Activated CD4-positive, alpha-beta T cell treated with anti-CD3 and anti-CD28 coated beads, Interleukin-2, amount 50 U/mL, for 24 hours (primary cell): ENCODE measurements at places on chromosomes 7 and 10.

DNA sequence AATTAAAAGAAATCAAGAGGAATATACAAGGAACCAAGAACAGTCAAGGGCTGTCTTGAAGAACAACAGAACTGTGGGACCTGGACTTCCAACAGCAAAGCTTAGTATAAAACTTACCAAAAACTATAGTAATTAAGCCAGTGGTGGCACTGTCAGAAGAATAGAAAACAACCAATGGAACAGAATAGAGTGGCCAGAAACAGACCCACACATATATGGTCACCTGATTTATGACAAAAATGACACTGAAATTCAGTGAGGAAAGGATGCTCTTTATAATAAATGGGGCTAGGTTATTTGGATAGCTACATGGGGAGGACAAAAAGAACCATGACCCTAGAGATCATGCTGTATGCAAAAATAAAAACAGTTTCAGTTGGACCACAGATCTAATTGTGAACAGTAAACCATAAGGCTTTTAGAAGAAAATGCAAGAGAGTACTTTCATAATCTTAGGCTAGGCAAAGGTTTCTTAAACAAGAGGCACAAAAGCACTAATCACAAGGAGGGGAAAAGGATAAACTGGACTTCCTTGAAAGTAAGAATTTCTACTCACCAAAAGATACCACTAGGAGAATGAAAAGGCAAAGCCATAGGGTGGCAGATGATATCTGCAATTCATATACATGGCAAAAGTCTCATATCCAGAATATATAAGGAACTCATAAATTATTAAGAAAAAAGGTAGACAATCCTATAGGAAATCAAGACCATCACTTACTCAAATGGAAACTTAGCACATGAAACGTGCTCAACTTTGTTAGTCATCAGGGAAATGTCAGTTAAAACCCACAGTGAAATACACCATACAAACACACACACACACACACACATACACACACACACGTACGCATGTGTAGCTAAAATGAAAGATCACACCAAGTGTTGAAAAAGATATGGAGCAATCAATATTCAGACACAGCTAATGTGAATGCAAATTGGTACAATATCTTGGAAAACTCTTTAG is 20.8 kb downstream of the HYCC1 start:
- DNase-seq, result no peak

- DNase-seq, result no peak
Observed at GRCh38 chr10:59082249-59082648, 94.2 kb upstream of the PHYHIPL start.

DNA sequence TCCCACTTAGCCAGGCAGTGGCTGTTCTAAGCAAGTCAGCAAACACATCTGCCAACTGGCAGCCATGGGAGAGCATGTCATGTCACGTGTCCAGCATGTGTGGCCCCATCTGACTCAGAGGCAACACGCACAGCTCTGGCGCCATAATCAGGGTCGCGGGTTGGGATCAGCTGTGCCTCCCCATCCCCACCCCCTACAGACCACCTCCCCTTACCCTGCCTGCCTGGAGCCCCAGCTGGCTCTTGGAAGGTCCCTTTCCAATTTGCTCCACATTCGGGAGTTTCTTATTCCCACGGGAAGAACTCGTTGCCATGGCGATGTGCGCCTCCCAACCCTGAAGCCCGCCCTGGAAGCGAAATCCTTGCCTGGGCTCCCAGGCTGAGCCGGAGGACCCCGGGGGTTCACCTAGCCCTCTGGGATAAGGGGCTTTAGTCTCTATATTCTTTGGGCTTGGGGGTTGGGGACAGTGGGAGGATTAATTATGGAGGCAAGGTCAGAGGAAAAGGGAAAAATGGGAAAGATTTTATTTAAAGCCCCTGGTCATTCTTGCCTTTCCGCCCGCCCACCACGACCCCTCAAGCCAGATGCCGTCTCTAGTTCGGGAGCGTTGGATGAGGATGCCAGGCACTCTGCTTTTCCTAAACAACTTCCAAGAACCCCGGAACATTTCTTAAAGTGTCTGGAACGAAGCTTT is 283.7 kb downstream of the ZEB1 start:
- DNase-seq, result no peak

GRCh38 chr7:24851786-24852185 is 94.5 kb upstream of the GSDME start:
- DNase-seq, result peak; percentile 17

- DNase-seq, result no peak
Observed at GRCh38 chr10:14379556-14380280, 49.0 kb upstream of the FRMD4A start.

DNA sequence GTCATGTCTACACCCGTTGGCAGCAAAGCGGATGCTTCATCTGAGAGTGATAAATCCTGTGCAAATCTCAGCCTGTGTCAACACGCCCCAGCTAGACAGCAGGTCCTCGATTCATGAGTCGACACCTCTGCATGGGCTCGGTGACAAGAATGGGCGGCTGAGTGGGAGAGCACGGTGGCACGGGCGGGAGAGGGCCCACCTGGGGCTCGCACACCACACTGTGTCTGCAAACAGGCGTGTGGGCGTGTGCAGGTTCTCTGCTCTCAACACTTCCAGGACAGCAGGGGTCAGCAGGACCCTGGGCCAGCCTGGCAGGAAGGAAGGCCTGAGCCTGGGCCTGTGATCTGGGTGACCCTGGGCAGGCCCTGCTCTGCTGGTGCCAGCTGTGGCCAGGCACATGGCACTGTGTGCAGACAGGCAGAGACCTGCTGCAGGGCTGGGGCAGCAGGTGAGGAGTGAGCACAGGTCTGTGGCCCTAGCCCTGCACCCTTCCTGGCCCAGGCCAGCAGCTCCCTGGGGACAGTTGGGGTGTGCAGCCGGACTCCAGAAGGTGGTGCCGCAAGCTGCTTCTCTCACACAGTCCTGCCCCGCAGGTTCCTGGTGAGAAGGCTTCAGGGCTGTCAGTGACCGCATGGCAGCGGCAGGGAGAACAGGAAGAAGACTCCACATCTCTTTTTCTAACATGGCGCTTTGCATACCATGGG is 216.4 kb downstream of the ELFN1 start:
- no peak for DNase-seq

- DNase-seq, result no peak
Observed at GRCh38 chr7:143974459-143974858, 19.8 kb downstream of the OR2F1 start.

DNA sequence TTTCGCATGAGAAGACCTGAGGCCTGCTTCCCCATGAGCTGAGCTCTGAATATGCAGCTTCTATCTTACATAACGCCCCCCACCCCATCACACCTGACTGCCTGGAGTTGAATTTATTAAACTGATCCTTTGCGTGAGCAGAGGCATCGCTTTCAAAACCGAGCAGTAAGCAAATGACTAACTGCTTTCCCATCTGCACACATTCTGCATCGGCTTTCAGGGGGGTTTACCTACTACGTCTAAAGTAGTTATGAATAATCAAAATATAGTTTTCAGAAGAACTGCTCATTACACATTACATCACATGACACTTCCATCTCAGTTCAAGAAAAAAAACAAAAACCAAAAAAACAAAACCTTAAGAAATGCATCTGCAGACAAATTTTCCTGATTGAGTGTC is 54.7 kb upstream of the EGR2 start:
- no peak for DNase-seq

DNA sequence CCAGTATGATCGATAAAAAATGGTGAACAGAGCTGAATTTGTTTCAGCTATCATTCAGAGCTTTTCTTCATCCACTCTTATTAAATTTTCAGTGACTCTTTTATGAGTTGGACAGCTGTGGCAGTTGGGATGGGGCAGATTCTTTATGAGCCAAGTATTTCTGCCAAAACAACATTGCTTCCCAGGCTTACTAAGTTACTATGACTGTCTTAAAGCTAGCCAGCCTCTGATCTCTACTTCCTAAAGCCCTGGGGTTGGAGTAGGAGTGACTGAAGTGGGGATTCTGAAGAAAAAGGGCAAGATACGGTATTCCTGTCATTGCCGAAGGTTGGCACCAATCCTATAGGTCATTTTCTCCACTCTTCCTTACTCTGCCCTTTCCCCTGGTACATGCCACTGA is 12.7 kb downstream of the RPP30 start:
- DNase-seq, result no peak

- DNase-seq, result no peak
Observed at GRCh38 chr7:94422136-94422535, 27.4 kb downstream of the COL1A2 start.

DNA sequence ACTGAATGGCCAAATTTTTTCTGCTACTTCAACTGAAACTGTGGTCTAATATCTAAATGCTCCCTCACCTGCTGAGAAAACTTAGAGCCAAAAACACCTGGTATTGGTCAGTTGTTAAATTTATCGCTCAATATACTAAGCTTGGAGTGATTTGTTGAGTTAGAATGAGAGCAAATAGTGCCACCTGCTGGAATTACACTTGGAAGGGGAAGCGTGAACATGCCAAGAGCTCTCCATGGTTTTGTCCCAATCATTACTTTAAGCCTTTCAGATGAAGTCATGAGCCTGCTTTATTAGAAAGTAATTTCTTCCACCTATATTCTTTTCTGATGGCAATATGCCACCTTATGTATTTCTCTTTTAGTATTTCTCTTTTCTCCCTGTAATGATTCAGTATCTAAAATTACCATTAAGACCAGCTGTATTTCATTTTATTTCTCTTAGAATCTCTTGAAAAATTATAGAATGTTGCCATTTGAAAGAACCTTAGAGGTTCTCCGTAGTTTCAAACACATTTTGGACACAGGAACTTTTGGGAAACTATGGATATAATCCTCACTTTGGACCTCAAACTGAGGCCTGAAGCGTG is 447.8 kb upstream of the C7orf33 start:
- no peak for DNase-seq

DNA sequence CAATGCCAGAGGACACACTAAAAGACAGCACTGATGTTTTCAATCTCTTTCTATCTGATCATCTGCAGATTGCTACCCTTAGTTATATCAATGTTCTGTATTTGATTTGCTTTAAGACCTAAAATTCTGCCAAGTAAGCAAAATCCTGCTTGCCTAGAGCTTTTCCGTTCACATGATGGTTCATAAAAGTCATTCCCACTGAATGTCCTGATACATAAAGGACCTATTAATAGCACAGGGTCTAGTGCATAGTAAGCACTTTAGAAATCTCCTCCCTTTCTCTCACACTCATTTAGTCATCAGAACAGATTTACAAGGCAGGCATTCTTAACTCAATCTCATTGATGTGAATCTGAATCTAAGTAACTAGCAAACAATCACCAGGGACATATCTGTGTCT is 68.8 kb downstream of the PCGF5 start:
- no peak for DNase-seq

DNA sequence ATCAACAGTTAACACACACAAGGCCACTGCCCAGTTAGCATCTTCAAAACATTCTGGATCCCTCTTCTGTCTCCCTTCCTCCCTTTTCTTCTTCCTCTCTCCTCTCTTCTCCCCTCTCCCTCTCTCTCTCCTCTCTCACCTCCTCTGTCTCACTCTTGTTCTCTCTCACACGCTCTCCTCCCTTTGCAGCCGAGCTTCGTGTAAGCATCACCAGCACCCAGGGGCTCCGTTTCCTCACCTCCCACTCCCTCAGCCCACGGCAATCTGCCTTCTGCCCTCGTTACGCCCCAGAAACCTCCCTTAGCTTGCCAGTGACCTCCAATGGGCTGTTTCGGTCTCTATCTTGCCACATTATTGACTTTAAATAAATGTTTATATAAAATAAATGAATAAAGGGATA is 147.4 kb downstream of the TEX36 start:
- DNase-seq, result no peak

DNA sequence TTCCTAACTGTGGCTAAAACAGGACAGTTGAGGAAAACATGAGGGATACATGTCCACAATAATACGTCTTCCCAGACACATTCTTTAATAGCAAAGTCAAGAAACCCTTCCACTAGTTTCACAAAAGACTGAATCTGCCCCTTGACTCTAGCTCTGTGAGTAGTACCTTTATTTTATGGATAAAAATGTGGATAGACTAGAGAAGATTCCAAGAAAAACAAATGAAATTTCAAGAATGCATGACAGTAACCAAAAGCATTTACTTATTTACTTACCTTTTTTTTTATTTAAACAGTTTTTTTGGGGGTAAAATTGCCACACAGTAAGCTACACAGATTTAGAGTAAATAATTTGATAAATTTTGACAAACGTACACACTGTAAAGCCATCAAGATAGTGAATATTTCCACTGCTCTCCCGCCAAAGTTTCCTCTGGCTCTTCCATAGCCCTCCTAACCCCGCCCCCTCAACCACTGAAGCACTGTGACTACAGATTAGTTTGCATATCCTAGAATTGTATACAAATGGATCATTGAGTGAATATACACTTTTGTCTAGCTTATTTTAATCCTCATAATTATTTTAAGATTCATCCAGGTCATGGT is 420.4 kb upstream of the ZMIZ1 start:
- DNase-seq, result no peak

DNA sequence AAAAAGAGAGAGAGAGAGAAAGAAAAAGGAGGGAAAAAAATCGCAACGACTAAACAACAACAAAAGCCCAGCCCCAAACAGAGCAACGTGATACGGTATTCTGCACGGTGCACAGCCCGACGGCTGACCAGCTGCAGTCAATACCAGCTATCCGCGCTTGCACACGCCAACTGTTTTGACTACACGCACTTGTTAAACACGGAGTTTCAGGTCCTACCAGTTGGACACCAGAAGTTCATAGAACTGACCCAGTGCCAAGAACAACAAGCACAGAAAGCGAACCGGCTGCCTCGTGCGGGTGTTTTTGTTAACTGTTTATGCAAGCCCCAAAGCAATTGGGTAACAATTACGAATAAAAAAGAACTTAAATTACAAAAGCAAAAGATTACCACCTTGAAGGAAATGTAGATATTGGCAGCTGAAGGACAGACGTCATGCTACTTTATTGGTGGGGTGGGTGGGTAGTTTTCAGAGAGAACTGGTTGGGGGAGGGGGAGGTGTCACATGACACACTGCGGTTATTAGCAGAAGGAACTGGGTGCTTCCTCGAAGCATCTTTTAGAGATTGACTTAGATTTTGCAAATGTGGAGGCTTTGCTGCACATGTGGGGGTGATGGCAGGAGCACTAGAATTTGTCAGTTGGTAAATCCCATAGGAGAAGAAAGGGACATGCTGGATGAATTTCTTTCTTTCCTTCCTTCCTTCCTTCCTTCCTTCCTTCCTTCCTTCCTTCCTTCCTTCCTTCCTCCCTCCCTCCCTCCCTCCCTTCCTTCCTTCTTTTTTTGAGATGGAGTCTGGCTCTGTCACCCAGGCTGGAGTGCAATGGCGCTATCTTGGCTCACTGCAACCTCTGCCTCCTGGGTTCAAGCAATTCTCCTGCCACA is 110.6 kb upstream of the EFCAB10 start:
- peak; percentile 51 for DNase-seq

- no peak for DNase-seq
Observed at GRCh38 chr10:101490026-101490425, 98.0 kb downstream of the POLL start.

DNA sequence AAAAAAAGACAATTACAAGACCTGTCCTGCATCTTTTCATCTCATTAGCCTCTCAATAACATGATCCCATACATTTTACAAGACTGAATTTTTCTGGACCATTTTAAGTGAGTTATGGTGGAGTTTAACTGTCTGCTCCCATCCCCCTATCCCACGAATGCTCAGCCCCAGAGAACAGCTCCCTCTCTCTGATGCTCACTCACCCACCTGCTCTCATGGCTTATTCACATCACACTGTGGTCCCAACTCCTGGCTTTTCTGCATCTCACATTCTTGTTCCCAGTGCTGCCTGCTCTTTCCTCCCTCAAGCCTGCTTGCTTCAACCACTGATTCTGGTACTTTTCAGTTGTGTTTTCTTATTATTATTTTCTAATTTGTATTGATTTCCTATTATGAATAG is 20.4 kb upstream of the CCSER2 start:
- DNase-seq, result no peak

- DNase-seq, result no peak
Observed at GRCh38 chr10:75010373-75010772, 101.1 kb upstream of the SAMD8 start.

- no peak for DNase-seq
Observed at GRCh38 chr7:131897016-131897789, 340.8 kb upstream of the PODXL start.
